ENCODE measurements at places on chromosomes 5 and 9. TPM values are rescaled to one million over a fixed set of nuclear protein-coding genes. Genes with fewer than 3 reads are reported as not detected.

DNA sequence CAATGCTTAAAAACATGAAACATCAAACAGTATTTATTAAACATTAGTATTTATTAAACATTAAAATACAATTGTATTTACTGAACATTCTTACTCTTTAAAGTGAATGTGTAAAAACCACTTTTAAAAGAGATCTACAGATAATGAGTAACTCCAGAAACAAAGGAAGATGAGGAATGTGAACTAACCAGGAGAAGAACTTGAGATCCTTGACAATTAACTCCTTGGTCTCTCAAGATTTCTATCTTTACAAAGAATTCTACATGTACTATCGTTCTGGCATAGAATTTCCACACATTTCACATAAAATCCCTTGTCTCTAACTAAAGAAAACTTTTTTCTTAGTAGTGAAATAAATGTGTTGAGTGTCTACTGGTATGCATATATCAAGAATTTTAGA, 28.7 kb upstream of the IFNE start:
- no peak for DNase-seq

GRCh38 chr5:1079961-1080360, 31.9 kb downstream of the SLC12A7 start:
- DNase-seq, result no peak

- DNase-seq, result no peak
Observed at GRCh38 chr5:126435714-126436113, 12.5 kb downstream of the GRAMD2B start.

DNA sequence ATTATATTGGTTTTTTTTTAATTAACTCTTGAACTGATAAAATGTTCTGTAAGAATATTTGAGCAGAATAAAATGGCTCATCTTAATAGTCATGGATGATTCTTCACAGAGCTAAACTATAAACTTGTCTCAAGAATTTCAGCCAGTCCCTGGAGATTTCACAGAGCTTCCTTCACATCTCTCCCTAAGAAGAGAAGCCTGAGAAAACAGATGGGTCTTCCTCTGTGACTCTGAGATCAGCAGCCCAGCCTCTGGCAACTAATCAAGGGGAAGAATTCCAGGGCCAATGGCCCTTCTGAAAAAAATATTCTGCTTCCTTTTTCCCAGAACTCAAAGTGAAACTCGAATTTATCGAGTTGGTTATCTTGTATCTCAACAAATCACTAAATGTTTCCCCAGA, 122.2 kb upstream of the ITGA1 start:
- no peak for DNase-seq

DNA sequence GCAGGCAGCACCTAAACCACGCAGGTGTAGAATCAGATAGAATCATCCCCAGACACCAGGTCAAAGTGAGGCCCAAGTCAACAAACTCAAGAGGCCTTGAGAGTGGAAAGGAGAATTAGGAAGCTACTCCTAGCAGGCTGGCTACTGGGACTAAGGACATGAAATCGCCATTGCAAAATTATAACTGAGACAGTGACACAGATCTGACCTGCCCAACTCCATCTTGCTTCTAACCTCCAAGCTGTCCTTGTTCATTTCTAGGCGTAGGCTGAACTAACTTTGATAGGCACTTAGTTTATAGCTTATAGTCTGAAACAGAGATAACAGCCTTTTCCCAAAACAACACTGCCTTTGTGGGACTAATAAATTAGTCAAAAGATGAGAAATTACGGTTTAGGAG, 52.8 kb downstream of the ACTL7B start:
- no peak for DNase-seq

GRCh38 chr5:124960266-124960665, 213.8 kb upstream of the ZNF608 start:
- DNase-seq, result no peak

DNA sequence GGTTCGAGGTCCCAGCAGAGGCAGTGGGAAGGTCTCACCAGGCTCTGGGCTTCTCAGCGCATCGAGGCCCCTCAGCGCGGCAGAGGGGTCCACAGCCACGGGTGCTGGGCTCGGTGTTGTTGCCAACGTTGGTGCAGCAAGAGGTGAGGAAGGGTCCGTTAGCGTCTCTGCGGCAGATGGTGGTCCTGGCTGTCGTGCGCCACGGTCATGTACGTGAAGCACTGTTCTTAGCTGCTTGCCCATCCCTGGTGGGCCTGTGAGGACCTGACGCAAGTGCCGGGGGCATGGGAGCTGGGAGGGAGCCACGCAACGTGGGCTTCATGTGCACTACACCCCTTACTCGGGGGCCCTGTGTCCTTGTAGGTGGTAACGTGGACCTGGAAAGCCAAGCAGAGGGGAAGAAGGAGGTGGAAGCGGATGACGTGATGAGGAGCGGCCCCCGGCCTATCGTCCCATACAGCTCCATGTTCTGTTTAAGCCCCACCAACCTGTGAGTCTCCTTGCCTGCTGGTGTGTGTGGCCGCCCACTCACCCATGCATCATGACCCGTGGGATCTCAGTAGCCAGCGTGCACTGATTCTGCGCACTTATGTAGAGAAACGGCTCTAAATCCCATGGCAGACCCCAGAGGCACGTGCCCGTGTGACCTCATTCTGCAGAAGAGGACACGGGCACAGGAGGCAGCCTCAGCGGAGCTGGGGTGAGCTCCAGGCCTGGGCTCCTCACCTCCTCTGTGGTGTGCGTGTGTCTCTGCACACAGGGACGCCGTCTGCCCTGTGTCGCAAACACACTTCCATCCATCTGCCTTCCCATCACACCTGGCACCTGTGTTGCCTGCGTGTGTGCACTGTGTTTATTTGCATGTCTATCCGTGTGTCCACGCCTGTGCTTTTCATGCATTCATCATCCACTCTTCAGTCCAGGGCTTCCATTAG, 166.1 kb downstream of the CACNA1B start:
- DNase-seq, result no peak

GRCh38 chr5:113217619-113218184, 217.1 kb downstream of the TSSK1B start:
- DNase-seq, result no peak

DNA sequence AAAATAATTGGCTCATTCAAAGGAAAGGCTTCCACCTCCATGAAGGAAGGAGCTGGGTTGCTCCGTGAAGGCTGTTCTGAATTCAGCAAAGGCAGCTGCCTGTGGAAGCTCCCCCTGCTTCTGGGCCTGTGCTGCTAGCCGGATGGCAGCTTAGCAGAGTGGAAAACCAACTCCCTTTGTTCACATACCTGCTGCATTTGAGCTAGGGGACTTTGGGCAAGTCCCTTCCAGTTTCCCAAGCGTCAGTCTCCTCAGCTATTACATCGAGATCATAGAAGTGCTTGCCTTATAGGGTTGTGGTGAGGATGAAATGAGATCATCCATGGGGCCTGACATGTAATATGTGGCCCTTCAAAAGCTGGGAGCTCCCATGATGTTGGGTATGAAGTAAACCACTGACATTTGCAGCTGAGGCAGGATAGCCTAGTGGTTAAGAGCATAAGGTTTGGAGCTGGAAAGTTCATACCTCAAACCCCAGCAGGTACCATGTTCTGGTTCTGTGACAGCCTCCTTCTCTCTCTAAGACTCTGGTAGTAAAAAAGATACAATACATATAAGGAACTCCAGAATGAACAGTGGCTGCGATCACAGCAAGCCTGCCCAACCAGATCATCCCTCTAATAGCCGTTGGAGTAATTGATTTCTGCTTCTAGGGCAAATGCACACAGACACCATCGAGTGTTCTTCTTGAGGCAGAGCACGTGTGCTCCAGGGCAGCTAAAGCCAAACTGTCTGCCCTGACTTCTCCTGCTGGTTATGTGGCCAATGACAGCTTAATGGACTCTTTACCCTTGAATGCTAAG, 11.0 kb upstream of the DENND1A start:
- no peak for DNase-seq

DNA sequence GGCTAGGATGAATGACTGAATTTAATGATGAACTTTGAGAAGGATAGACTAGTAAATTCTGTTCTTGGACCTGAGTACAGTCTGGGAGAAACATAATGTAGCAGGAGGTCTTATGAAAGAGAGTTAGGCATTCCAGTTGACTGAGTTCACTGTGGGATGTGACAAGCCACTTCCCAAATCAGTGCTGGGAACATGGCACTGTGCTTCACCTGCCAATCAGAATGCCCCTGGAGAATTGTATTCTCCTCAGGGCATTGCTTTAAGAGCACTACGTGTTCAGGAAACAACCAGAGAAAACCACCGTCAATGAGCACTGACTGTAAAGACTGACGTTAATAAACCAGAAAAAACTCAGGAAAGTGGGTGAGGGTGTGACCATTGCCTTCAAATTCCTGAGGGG, 1.2 kb downstream of the CCDC107 start:
- DNase-seq, result peak; percentile 87

GRCh38 chr5:31029925-31030324, 163.6 kb upstream of the CDH6 start:
- no peak for DNase-seq

DNA sequence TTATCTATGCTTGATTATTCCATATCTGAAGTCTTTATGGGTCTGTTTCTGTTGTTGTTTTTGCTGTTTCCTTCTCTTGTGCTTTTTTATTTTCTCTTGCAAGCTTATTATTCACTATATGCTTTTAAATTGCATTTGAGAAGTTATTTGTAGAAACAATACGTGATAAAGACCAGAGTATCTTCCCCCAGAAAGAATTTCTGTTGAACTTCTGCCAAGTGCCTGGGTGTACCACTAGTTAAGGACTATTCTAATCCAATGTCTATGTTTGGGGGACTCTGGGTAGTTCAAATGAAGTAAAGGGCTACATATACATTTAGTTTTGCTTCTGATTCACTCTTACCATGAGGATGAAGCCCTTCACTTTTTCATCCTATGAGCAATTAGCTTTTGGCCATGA, 54.3 kb downstream of the SLF1 start:
- no peak for DNase-seq

- DNase-seq, result no peak
Observed at GRCh38 chr5:97355775-97356174, 172.7 kb upstream of the RIOK2 start.

GRCh38 chr9:346111-346571, 131.5 kb downstream of the DOCK8 start:
- DNase-seq, result no peak

DNA sequence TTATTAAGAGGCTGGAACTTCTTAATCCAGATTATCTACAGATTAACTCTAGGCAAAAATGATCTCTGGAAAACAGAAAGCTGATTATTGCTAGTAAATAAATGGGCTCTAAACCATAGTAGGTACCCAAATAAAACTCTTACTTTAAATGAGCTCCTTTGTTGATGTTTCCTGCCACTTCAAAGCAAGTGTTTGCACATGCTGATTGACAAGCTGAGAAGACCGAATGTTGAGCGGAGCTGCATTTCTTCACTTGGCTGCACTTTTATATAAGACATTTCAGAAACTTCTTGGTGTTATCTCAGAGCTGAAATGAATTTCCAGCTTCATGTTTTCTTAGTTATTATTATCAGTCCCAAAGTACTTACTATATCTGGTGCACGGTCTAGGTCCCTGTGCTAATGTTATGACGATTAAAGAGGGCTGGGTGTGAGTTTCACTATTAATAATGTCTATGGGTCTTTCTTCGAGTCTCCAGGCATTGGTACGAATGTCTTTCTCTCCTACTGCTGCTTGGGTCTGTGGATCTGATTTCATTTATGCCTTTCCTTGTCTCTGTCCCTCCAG, 58.6 kb upstream of the CTXN3 start:
- no peak for DNase-seq

- no peak for DNase-seq
Observed at GRCh38 chr9:30670805-30671562, 1713.5 kb upstream of the ACO1 start.

- peak; percentile 83 for DNase-seq
Observed at GRCh38 chr5:162209005-162209605, 141.5 kb downstream of the GABRG2 start.

- DNase-seq, result no peak
Observed at GRCh38 chr9:78112406-78112805, 80.8 kb upstream of the GNAQ start.

NRARP gene
- 2.2 TPM for total RNA-seq

ZFP62 gene
- total RNA-seq, result 31.2 TPM

PTGS1 gene
- total RNA-seq, result 0.70 TPM

FCN2 gene
- total RNA-seq, result not detected

PTGER4 gene
- total RNA-seq, result 2.5 TPM

KCNN2 gene
- total RNA-seq, result not detected

LCNL1 gene
- not detected for total RNA-seq

RORB gene
- not detected for total RNA-seq

FOXD4L6 gene
- 0.69 TPM for total RNA-seq

C5orf34 gene
- 3.9 TPM for total RNA-seq

C8G gene
- 1.1 TPM for total RNA-seq

Measured in MCF 10A (cell line).